ENCODE measurements at places on chromosomes 16 and 17. TPM values are rescaled to one million over a fixed set of nuclear protein-coding genes. Genes with fewer than 3 reads are reported as not detected.
A peak's percentile ranks its signal among the peaks of the same experiment; 100 is the strongest.

The HCRT gene
- not detected for total RNA-seq

The TLCD1 gene
- 3.1 TPM for total RNA-seq

The KRT15 gene
- total RNA-seq: 0.52 TPM

The CTRB1 gene
- total RNA-seq: 20,352 TPM

The PPL gene
- total RNA-seq: 20.2 TPM

The SNAI3 gene
- 0.26 TPM for total RNA-seq

The SLC47A1 gene
- total RNA-seq: not detected

The C1QL1 gene
- 2.3 TPM for total RNA-seq

GRCh38 chr17:28141773-28142172, 99.3 kb downstream of the NLK start:
- no peak for DNase-seq

DNA sequence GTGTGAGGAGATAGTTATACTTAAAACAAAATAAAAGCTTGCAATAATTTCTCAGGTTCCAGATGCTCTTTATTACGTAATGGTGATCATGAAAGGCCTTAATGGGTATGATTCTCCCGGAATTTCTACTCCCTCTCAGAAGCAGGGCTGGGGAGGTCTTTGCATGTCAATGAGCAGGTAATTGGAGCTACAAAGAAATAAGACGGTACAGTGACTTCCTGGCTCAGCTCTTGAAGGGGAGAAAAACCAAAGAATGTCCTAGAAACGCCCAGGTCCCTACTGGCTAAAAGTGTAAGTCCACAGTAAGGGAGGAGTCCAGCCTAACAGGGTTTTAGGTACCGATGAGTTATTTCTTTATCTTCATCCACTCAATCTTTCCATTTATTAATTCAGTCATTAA, 390.9 kb downstream of the TMEM114 start:
- no peak for DNase-seq

DNA sequence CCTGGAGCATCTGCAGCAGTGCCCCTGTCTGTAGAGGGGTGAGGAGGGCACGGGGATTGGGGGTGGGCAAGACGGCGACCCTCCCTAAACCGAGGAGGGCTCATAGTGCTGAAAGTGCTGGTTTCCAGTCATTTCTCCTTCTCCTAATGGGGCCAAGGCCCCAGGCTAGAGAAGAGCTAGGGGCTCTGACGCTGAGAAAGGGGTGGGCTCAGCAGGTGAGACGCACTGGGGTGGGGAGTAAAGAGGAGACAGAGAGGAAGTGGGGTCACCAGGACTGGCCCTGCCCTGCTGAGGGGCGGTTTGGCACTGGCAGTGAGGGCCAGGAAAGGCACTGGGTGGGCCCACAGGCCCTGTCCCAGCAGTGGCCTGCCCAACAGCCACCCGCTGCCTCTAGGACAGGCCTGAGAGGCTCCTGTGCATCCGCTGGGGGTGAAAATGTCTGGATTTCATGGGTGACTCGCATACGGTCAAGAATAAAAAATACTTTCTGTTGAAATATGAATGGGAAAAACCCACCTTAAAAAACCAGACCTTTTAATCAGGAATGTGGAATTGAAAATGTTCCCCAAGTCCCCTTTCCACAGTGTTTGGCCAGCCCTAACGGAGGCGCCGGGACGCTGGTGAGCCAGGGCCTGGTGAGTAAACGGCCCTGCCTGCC, 122.4 kb upstream of the SMURF2 start:
- DNase-seq: no peak

- no peak for DNase-seq
These were observed 20.1 kb upstream of the RNPS1 start for GRCh38 chr16:2287916-2288547.

- no peak for DNase-seq
These were observed 104.3 kb downstream of the ADAMTS18 start for GRCh38 chr16:77330332-77331042.

DNA sequence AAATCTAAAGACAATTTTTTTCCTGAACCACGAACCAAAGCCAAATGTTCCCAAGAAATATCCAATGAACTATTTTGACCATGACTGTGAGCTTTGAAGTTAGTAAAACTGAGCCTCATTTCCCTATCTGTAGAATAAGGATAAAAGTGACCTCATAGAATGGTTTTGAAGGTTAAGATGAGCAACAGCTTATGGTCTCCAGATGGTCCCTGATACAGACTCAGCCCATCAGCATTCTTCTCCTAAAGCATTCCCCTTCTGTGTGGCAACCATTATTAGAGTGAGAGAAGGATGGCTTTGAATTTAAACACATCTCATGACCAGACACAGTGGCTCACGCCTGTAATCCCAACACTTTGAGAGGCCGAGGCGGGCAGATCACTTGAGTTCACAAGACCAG, 70.1 kb downstream of the COPRS start:
- no peak for DNase-seq

GRCh38 chr17:7356072-7356549, 1.2 kb downstream of the TMEM95 start:
- peak; percentile 86 for DNase-seq

DNA sequence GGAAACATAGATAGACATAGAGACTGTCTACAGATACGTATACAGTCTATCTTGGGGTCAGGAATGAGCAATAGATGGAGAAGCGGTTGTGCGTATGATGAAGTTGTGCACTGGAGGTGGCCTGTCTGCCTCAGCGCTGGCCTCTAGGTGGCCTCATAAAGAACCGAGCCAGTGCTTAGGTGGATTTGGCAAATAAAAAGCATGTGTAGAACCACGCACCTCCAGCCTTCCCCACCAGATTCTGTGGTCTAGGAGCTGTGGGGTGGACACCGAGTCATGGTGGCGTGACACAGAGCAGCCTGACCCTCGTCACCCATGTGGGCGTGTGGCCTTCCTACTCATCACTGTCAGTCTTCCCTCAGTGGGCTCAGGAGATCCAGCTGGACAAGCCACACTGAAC, 34.0 kb downstream of the PGS1 start:
- no peak for DNase-seq

DNA sequence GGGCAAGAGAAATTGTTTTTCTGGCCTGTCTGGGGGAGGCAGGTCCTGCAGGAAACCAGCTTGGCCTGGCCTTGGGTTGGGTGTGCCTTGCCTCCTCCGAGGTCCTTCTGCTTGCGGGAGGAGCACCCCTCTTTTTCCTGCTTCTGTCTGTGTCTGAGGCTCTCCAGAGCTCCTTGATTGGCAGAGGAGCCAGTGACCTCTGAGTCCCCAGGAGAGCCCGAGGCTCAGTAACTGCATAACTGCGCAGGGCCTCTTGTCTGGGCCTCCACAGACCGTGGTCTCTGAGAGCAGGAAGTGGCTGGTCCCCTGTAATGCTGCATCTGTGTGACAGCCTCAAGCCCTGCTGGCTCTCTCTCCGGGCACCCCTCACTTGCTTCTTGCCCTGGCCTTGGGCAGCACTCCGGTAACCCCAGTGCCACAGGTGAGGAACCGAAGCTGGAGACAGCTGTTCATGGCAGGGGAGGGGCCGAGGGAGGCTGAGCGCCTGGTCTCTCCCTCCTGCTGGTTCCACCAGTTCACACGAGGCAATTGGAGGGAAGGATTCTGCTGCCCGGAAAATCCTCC, 1.6 kb downstream of the CAPN15 start:
- DNase-seq: peak; percentile 56

DNA sequence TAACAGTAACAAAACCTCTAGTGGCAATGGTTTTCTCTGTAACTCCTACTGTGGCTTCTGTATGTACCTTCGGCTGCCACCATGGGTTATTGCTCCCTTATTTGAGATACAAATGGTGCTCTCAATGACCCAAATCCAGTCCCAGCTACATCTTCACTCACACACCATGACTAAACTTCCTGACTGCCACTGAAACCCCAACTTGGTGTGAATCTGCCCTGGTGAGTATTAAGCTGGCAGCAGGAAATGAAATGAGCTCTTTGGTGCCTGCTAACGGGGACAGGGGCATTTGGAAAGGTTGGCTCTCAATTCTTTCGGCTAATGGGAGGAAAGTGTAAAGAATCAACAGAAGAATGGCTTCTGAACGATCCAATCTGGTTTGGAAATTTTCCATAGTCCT, 7.5 kb upstream of the SLC35B1 start:
- no peak for DNase-seq

DNA sequence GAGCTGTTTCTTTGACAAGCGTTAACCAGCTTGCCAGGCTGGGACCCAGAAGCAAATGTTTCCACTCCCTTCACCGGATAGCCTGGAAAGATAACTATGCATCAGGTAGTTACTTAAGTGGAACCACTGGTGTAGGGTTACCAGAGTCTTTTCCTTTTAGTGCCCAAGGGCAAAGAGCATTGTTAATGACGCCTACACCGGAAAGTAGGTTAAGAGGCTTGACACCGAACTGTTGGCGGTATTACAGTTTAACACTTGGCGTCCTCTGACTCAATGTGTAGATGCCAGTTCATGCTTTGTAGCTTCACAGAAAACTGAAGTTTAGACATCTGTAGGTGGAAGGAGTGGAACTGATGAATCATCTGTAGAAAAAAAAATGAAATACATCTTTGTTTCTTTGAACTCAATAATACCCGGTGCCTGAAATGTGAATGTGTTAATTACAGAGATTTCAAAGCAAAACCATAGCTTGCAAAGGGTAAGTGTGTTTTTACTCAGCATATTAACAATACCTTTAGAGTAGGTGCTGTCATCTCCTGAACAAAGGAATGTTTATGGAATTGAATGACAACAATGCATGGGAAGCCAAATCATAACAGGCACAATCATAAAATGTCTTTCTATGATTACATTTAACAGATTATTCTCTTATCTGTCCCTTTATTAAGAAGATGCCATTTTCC, 426.7 kb upstream of the SALL1 start:
- no peak for DNase-seq

DNA sequence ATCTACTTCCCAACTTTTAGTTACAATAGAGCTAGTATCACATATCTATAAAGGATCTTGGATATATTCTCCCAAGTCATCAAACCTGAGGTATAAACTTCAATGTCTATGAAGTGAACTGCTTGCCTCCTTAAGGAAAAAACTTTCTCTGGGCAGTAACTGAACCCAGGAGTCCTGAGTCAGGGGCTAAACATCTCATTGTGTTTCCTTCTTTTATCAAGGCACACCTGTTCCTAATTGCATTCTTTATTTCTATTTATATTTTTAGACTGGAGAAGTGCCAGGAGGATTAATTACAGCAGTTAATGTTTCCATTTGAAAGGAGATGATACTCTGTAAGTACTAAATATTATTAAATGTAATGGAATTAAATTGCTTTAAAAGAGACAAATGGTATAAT, 98.6 kb downstream of the CDH8 start:
- DNase-seq: no peak

DNA sequence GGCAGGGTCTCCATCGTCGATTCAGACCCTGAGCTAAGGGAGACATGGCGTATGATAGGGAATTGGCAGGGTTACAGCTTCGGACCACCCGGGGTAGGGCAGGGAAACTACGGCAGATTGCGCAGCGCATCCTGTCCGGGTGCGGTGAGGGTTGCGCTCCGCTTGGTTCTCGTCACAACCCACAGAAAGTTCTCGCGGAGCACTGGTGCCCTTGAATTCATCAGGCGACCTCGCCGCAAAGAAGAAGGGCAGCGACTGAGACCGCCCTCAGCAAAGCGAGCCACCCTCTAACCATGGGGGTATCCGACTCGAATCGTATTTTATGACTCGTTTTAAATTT, 1.2 kb downstream of the HS3ST3B1 start:
- peak; percentile 25 for DNase-seq

DNA sequence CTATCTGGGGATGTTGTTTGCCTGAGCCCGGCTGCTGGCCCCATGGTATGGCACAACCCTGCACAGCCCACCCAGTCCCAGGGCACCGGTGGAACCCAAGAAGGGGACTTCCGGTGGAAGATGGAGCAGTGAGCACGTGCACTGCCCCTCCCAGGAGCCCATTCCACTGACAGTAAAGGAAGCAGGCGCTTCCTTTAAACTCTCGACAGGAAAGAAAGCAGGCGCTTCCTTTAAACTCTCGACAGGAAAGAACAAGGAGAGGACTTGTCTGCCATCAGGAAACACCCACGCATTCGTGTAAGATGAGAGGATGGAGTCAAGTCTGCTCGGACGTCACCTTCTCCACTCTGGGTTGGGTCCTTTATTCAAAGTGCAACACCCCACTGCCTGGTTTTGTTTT, 53.7 kb downstream of the IL21R start:
- DNase-seq: no peak

GRCh38 chr17:71553381-71553780, 567.4 kb upstream of the SOX9 start:
- DNase-seq: no peak

DNA sequence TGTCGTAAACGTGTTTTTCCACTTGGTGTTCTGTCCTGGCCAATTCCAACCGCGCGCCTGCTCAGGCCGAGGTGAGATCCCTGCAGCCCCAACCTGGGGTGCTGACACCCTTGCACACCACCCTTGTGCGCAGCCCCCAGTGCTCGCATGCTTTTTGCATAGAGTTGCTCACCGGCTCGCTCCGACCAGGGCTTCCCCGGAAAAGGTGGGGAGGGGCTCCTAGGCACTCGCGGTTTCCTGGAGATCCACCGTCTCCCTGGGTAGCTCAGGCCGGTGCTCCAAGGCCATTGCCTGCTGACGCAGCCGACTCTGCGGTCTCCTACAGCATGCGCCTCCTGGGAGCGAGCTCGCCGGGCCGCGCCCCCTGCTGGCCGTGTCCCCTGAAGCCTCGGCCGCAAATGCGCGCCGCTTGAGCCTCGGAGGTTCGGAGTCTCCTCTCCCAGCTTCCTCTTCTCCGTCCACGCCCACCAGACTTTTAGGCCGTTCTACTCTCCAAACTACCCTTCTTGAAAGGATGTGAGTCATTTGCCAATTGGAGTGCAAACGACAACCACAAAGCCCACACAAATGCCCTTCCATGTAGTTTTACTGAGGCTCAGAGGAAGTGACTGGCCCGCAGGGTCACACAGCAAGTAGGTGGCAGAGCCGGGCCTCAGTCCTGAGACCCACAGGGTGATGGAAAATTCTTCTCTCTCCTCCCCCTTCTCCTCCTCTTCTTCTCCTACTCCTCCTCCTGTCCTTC, 7.2 kb upstream of the PDP2 start:
- peak; percentile 93 for DNase-seq

DNA sequence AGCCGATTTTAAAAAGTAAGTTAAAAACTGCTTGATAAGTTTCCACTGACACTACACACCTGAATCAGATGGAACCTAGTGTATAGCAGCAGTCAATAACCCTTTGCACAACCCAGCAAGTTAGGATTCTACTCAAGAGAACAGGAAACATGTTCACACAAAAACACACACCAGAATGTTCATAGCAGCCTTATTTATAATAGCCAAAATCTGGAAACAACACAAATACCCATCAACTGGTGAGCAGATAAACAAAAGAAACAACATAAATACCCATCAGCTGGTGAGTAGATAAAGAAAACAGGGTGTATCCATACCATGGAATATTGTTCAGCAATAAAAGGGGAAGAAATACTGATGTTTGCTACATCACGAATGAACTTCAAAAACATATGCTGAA, 2.7 kb upstream of the CDH11 start:
- DNase-seq: no peak

- no peak for DNase-seq
These were observed 15.5 kb upstream of the IL17C start for GRCh38 chr16:88622866-88623265.

DNA sequence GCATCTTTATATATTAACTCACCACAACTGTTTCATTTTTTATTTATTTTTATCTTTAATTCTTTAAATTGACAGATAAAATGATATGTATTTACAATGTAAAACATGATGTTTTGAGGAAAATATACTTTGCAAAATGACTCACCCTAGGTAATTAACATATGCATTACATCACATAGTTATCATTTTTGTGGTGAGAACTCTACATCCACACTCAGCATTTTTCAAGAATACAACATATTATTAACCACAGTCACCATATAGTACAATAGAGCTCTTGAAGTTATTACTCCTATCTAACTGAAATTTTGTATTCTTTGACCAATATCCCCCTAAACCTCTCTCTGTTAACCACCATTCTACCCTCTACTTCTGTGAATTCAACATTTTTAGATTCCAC, 194.7 kb upstream of the KIF2B start:
- no peak for DNase-seq

Measured in body of pancreas (tissue), 4 donors.